Stimulated activated CD4-positive, alpha-beta T cell treated with anti-CD3 and anti-CD28 coated beads, Interleukin-1b, Interleukin-23, amount 100 ng/mL, for 1 hour (primary cell): ENCODE measurements at places on chromosomes 11 and 22.

- no peak for DNase-seq
These were observed 125.1 kb downstream of the WT1 start for GRCh38 chr11:32310214-32310601.

- DNase-seq = no peak
These were observed 111.2 kb downstream of the FEZ1 start for GRCh38 chr11:125384825-125385224.

DNA sequence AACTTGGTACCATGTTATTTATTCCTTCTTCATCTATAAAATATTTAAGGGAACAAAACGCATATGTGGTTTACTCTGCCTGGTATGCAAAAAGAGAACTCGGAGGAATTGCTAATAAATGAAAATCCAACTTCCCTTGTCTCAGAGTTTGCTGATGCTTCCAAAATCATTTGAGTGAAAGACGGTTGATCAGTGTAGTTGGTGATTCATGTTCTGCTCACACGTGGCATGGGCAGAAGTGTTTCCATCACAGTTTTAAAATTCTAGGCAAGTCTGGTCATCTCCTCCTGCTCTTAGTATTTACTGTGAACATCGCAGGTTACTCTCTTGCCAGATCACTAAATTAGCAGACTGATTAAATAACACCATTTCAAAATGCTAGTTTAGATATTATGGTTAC, 11.9 kb upstream of the PARVB start:
- DNase-seq = no peak

GRCh38 chr11:60563553-60564235, 48.5 kb downstream of the MS4A13 start:
- no peak for DNase-seq

GRCh38 chr11:86629045-86629706, 43.2 kb downstream of the ME3 start:
- DNase-seq = no peak
